Activated CD4-positive, alpha-beta T cell treated with anti-CD3 and anti-CD28 coated beads, Interleukin-10, Interleukin-2, amounts not matched to agents 100 ng/mL and 50 ng/mL, durations not matched to agents 16 hours and 8 hours (primary cell): ENCODE measurements at places on chromosomes 2 and 18.

DNA sequence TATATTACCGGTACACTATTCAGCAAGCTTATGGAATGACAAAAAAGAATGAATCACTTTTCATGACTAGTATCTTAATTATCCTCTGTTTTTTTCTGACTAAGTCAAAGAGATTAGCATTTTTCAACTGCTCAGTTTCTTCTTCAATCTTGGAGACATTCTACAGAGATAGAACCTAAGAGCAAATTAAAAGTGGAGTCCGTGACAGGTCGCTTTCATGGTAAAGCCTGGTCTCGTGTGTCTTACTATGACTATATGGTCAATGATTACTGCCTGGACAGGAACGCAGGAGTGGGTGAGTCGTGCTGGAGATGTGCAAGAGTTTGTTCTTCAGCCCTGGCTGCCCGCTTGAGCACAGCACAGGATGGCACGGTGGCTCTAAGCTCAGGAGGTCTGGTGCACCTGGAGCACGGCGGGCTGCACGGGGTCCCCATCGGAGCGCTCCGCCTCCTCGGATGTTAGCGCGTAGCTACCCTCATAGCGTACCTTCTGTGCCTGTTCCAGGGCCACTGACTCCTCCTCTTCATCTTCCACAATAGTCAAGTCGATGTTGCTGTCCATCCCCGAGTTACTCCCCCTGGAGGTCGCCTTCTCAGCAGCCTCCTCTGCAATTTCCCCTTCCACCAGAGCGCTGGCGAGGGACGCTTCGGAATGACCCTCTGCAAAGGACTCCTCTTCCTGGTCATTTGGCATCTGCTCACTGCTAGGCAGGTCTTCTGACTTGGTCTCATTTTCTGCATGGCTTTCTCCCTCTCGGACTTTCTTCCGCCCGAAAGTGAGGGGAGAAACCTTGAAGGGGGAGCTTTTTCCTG, 11.1 kb downstream of the CAVIN2 start:
- no peak for DNase-seq

- DNase-seq = no peak
Observed at GRCh38 chr2:96760986-96761832, 507 bp downstream of the CNNM4 start.

DNA sequence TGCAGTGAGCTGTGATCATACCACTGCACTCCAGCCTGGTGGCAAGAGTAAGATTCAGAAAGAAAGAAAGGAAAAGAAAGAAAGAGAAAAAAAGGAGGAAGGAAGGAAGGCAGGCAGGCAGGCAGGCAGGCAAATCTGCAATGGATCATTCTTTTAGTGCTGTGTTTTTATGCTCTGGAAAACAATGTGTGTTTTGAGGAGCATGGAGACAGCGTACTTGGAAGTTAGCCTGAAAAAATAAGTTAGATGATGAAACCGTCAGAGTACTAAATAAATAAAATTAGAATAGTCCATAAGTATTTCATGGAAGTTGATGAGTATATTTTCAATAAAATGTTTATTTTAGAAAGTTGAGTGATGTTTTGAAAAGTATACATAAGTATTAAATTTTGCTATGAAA, 366.4 kb upstream of the CDH20 start:
- DNase-seq = no peak

DNA sequence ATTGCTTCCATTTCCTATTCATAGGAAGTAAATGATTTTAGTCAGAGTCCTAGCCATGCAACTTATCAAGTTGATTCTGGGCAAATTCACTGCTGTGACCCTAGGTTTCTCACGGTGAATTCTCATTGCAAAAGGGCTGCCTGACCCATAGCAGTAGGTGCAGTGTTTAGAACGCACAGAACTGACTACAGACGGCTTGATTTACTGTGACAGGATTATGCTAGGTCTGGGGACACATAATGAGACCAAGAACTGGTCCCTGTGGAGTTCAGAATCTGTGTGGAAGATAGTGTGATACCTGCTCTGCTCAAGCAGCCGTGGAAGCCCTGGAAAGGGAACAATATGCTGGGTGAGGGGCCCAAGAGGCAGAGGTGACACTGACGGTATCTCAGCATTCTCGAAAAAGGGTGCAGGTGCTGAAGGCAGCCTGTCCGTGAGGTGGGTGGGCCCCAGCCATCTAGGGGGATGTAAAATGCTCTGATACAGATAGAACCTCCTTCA, 46.4 kb downstream of the ABCG8 start:
- no peak for DNase-seq

- peak; percentile 46 for DNase-seq
Observed at GRCh38 chr2:120231564-120231973, 8.4 kb upstream of the TMEM185B start.

DNA sequence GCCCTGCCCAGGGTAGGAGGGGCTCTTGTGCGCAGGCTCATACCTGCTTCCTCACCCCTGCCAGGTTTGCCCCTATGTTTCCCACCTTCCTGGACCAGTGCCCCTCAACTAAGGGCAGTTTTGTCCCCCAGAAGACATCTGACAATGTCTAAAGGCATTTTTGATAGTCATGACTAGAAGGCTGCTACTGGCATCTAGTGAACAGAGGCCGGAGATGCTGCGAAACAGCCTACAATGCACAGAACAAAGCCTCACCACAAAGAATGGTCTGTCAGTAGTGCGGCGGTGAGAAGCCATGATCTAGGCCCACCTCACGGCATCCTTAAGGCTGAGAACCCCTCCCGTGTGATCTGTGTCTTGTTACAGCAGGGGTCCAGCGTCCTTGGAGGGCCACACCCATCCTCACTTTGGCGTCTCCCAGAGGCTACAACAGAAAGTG, 96.0 kb downstream of the TMEM17 start:
- no peak for DNase-seq
